ENCODE measurements at places on chromosomes 11 and 22.

DNA sequence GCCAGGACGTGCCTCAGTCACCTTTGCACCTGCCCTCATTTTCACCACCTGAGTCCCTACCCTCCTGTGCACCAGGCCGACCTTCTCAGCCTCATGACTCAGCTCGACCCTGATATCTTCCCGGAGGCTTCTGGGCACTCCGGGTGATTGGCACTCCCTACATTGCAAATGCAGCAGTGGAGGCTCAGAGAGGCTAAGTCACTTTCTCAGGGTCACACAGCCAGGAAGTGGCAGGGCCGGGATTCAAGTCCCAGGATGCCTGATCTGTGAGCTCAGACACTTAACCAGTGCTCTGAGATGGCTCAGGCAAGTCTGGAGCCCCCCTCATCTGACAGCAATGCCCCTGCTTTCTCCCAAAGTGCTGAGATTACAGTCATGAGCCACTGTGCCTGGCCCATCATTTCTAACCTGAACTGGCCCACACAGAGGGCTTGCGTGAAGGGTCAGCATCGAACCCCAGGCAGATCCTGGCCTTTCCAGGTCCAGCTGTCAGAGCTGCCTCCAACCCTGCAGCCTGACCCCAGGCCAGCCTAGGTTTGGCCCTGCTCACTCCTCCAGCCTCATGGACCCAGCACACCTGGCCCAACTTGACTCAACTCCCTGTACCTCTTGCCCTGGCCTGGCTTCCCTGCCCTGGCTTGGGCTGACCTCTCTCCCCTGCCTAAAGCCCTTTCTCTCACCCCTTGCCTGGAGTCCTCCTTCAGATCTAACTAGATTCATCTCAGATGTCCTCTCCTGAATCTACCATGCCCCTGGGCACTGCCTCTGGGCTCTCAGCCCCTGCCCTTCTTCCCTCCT is 40.7 kb upstream of the RTL6 start:
- DNase-seq, result no peak

DNA sequence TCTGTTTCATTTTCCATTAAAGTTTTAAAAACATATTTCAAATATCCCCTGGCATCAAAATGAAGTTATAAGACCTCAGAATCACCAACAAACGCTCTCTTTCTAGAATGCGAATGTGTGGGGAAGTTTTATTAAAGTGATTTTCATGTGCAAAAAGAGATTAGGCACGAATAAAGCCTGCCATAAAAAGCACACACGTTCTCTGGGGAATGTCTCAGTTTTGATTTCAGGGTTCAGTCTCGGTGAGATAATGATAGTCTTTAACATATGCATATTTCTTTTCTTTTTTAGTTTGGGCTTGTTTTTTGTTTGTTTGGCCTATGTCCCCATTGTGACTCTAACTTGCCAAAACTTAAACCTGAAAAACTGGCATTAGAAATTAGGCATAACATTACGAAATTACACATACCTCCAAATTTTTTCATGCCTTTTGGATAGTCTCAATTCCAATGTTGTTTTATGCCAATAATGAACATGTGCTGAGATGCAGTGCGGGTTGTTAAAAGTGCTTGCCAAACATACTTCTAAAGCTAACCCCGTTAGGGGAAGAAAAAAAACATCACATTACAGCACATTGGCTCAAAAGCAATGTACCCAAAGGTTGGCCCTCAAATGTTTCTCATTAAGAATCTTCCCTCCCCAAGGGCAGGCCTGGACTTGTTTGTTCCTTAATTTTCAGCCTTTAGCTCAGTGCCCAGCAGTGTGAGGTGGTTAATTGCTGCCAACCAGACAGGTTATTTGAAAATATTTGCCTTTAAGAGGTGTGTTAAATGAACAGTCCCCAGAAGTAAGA is 33.2 kb upstream of the FBLN1 start:
- DNase-seq, result no peak

GRCh38 chr22:20243537-20244249 is 24.4 kb downstream of the RTN4R start:
- peak; percentile 49 for DNase-seq

DNA sequence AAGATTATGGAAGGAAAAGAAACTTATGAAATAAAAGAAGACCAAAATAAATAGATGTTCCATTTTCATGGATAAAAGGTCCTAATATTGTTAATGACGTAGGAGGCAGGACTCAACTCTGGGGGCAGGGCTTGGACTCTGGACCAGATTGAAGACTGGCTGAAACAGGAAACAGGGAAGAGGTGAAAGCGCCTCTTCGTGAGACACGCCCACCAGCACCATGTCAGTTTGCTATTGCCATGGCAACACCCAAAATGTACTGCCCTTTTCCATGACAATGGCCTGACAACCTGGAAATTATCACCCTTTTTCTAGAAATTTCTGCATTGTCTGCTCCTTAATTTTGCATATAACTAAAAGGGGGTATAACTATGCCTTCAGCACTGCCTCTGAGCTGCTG is 1522.2 kb downstream of the TBC1D22A start:
- no peak for DNase-seq

- no peak for DNase-seq
Measured at GRCh38 chr22:37830093-37830842, 7.1 kb downstream of the GALR3 start.

DNA sequence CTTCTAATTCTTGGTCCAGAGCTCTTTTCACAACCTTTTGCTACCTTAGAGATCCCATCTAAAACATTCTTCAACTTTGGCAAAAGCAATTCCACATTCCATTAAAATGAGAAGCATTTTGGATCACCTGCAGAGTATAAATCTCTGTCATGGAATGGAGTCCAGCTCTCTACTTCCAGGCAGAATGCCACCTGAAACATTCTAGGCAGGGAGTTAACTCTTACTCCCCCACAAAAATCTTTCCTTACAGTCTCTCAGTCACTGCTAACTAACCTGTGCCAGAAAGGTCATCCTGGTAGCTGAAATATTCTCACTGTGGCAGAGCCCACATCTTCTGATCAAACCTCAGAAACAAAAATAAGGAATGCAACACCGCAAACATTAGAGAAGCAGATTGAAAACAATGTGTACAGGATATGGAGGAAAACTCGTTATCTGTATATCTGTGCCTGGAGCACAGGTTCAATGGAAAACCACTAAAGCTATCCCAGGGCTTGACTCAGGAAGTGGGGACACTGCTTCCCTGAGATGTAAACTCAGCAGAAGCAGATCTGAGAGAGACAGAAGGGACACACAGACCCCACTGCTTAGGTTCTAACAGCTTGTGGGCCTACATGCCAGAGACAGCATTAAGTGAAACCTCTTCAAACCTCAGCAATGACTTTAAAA is 78.9 kb downstream of the KCNC1 start:
- no peak for DNase-seq

GRCh38 chr11:68498321-68498720 is 37.8 kb downstream of the PPP6R3 start:
- no peak for DNase-seq

GRCh38 chr22:19438298-19438697 is 6.0 kb downstream of the MRPL40 start:
- no peak for DNase-seq

- no peak for DNase-seq
Measured at GRCh38 chr11:11318961-11319360, 34.1 kb downstream of the CSNK2A3 start.

DNA sequence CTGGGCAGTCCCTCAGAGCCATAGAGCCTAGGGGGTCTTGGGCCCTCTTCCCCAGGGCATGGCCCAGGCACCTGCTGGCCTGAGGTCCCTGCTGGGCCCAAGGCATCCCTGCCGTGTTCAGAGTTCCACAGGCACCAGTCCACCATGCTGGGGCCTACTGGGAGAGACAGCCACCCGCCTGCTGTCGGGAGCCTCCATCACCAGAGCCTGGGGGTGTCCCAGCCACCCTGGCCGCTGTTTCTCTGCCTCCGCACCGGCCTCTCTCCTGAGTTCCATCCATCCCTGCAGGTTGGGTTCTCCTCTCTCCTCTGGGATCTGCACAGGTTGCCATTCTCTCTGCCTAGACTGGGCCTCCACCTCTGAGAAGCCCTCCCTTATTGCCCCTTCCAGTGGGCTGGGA is 68.6 kb downstream of the KCNQ1 start:
- DNase-seq, result no peak

DNA sequence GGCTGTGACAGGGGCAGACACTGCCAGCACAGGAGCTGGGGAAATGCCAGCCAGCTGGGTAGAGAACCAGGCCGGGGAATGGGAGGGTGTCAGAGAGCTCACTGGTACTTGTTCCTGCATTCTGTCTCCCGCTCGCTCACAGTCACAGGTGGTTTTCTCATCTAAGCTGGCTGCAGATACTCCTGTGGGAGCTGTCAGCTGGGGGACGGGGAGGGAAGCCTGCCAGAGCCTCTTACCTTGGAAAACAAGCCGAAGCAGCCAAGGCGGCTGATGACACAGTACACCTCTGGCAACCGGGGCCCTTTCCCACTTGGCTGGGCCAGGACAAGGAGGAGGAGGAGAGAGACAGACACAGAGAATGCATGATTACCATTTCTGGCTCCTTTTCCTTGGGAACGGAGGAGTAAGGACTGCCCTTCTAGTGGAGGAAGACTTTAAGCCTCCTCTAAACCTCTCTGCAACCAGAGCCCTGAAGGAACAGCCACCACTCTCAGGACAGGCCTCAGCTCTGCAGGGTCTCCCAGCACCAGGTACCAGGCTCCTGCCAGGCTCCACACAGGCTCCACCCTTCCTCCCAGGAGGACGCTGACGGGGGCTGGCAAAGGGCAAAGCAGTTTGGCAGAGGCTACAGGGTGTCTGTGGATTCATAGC is 25.1 kb downstream of the RPL27A start:
- no peak for DNase-seq

GRCh38 chr11:1894759-1895158 is 3.1 kb upstream of the PRR33 start:
- DNase-seq, result no peak
